NCI-H2081 treated with DMSO at 0.1 percent for 48 hours (cell line): ENCODE measurements at places on chromosomes 16 and 17.

GRCh38 chr17:59423137-59423724, 91.8 kb downstream of the YPEL2 start:
- no peak for DNase-seq

DNA sequence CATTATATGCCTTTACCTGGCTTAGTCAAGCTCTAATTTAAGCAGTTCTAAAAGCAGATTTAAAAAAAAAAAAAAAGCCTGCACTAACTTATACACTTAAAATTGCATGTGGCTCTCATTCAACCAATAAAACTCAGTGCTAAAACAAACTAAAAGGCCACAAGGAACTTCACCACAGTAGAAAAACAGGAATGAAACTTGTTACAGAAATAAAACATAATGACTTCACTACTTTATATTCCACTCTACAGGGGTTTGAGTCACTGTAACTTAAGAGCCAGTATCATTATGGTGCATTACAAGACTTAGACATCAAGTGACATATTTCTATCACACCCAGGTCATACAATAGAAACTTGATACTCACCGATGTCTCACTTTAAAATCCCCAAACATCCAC, 11.1 kb downstream of the CA10 start:
- DNase-seq: no peak

GRCh38 chr17:63171428-63172393, 205.7 kb downstream of the TANC2 start:
- no peak for DNase-seq

GRCh38 chr17:72788950-72789585, 303.4 kb downstream of the SLC39A11 start:
- no peak for DNase-seq

GRCh38 chr16:473046-474043, 47.9 kb downstream of the RAB11FIP3 start:
- no peak for DNase-seq

DNA sequence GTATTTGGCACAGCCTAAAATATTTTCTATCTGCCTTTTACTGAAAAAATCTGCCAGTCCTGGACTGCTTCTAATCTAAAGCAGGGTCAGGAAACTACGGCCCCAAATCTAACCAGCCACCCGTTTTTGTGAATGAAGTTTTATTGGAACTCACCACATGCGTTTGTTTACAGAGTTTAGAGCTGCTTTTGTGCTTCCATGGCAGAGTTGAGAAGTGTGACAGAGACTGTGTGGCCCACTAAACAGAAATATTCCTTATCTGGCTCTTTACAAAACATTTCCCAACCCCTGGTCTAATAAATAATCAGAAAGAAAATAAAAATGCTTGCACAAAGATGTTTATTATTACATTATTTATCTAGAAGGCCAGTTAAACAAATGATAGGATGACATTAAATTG, 110.2 kb downstream of the COPRS start:
- DNase-seq: no peak

DNA sequence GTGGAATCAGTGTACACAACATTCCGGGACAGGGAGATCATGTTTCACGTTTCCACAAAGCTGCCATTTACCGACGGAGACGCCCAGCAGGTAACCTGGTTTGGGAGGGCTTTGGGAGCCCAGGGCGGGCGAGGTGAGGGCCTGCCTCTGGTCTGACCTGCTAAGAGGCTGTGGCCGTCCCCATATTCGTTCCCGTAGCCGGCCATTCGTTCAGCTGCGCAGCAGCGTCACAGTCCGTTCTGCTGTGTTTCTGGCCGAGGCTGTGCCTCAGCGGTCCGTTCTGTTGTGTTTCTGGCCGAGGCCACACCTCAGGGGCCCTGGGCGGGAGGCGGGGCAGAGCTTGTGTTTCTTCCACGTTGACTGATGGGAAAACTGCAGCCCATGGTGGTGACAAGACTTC, 68.0 kb downstream of the OR1D5 start:
- DNase-seq: no peak

DNA sequence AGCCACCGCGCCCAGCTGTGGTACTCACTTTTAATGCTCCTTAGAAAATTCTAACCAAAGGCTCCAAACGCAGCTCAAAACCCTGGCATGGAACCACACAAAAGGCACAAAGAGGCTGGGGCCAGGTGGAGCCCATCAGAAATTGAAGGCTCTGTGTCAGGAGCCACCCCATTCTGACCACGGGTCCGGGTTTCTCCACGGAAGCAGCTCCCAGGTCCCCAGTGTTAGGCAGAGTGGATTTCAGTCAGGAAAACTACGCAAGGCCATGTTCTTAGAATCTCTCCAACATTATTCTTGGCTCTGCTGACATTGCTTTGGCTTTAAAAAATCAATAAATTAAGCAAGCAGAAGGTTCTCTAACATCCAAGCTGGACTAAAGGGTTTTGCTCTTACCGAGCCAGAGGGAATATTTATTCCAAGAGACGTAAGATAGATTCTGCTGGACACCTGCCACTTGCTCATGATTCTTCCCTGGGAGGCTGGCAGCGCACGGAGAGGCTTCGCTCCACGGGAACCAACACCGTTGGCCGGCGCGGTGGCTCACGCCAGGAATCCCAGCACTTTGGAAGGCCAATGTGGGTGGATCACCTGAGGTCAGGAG, 93.5 kb downstream of the NXN start:
- DNase-seq: no peak

DNA sequence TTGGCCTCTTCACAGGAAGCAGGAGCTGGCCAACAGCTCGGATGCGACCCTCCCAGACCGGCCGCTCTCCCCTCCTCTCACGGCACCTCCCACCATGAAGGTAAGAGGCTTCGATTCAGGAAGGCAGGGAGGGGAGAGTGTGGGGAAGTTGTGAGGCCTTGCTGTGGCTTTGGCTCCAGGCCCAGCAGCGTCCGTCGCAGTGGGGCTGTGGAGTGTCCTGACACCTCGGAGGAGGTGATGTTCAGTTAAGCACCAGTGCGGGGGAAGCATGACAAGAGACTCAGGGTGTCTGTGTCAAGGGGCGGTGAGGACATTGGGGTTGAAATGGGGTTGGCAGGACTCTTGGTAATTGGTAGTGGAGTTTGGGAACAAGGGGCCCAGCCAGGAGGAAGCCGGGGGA, 109.0 kb downstream of the RAP1GAP2 start:
- no peak for DNase-seq

DNA sequence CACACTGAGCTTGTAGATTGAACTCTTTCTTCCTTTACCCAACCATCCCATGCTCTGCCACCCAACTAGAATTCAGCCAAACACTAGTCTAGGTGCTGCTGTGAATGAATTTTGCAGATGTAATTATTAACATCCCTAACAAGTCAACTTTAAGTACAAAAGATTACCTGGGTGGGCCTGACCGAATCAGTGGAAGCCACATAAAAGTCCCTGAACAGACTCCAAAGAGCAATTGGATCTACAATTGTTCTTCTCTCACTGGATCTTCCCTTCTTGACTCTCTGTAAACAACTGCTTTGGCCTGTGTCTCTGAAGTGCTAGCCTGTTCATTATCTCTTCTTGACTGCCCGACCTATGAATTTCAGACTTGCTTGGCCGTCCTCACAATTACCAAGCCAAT, 67.9 kb downstream of the PMP22 start:
- no peak for DNase-seq

DNA sequence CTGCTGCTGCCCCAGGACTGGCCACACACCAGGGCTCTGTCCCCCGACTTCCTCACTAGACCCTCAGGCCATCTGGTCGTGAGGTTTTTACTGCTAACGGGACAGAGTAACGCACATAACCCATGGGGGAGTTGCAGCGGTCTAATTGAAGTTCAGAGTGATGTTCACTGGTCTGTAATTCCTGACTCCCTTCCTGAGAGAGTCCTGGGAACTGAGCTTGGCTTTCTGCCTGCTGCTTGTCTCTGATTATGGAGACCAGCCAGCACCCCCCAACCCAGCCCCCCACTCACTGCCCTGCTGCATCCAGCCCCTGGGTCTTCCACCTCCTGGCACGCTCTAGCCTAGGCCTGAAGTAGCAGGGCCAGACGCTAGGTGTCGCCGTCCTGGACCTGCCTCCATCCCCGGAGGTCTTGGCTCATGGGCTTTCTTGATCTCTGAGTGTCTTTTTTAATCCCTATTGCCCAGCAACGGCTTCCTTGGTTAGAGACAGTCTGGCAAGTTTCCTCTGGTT, 192.9 kb downstream of the CCDC182 start:
- DNase-seq: no peak

GRCh38 chr17:63932721-63933120, 590 bp upstream of the CD79B start:
- DNase-seq: no peak

DNA sequence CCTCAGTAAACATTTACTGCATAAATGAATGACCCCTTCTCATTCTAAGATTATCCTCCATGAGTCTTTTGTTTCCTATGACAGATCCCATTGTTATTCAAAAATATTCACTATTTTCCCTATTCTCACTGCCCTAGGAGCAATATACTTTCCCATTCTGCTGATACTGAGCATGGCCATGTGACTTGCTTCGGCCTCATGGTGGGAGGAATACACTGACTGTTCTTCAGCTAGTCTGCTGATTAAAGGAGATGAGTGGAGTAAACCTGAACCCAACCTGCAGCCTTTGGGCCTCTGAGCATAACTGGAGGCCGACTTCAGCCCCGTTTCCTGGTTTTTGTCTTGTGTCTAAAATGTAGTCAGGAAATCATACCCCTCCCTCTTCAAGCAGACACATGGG, 531.8 kb upstream of the SALL1 start:
- no peak for DNase-seq

GRCh38 chr17:72887917-72888316, 204.6 kb downstream of the SLC39A11 start:
- DNase-seq: no peak

DNA sequence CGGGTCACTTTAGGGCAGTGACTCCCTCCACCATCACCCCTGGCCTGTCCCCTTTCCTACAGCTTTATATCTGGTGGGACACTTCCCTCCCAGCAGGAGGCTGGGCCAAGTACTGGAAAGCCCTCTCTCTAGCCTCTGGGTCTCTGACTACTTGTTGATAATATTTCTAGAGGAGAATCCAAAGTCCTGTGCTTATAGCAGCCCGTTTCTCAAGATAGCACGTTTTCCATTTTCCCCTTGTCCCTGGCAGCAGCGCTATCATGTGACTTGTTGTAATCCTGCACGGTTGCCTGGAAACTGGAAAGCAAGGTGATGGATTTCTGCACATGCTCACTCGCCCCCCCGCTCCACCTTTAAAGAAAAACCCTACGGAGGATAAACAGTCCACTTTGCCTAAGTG, 3.3 kb upstream of the AXIN2 start:
- peak; percentile 2 for DNase-seq

- DNase-seq: no peak
Measured at GRCh38 chr16:25716186-25716585, 24.4 kb downstream of the HS3ST4 start.

DNA sequence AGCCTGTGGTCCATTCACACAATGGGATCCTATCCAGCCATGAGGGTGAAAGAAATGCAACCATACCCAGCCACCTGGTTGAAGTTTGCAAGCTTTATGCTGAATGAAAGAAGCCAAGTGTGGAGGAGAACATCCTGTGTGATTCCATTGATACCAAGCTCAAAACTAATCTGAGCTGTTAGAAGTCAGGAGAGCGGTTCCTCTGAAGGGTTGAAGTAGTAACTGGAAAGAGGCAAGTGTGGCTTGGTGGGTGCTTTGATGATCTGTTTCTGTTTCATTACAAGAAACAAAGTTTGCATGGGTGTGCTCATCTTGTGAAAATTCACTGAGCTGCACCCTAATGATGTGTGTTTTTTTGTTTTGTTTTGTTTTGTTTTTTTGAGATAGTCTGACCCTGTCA, 99.4 kb downstream of the SALL1 start:
- DNase-seq: no peak

DNA sequence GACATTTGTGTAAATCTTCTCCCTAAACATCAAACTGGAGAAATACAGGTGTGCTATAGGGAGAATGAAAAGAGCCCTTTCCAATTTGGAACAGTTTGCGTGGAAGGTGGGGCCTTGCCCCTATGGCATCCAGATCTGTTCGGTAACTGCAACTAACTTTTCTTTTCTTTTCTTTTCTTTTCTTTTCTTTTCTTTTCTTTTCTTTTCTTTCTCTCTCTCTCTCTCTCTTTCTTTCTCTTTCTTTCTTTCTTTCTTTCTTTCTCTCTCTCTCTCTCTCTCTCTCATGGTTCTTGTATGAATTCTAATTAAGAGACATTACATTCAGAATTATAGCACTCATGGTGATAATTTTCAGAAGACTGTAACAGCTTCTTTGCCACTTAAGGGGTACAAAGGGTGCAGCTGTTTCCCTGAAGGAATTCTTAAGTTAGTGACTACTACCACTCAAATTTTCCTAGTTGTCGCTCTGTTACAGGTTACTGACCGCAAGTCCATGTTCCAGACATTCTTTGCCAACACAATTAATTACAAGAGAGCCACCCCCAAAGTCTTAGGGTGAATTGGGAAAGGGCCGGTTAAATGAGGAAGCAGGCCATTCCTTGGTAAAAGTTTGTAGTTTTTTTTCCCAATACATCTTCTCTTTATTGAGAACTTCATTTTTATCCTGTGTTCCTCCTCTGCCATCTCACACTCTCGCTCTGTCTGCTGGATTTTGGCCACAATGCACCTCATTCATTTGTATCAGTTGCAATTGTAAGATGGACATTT, 69.8 kb downstream of the KSR1 start:
- DNase-seq: no peak

- DNase-seq: no peak
Measured at GRCh38 chr16:75402821-75403475, 30.4 kb downstream of the CFDP1 start.

DNA sequence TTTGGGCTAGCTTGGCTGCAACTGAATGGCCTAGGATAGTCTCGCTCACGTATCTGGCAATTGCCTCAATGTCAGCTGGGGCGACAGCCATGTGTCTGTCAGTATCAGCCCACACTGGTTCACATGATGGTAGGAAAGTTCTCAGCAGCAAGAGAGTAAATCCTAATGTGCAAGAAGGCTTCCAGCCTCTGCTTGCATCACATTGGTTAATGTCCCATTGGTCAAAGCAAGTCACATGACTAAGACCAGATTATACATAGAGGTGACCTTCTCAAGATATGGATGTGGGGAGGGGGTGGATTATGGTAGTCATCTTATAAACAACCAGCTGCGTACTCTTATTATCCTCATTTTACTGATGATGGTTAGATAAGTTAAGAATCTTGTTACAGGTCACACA, 31.0 kb downstream of the CHP2 start:
- no peak for DNase-seq

- no peak for DNase-seq
Measured at GRCh38 chr17:12826431-12826830, 37.1 kb downstream of the ARHGAP44 start.
